ENCODE measurements at places on chromosomes 12 and 14.

GRCh38 chr14:90341784-90342183 lies 10.0 kb upstream of the NRDE2 start:
- DNase-seq = no peak

DNA sequence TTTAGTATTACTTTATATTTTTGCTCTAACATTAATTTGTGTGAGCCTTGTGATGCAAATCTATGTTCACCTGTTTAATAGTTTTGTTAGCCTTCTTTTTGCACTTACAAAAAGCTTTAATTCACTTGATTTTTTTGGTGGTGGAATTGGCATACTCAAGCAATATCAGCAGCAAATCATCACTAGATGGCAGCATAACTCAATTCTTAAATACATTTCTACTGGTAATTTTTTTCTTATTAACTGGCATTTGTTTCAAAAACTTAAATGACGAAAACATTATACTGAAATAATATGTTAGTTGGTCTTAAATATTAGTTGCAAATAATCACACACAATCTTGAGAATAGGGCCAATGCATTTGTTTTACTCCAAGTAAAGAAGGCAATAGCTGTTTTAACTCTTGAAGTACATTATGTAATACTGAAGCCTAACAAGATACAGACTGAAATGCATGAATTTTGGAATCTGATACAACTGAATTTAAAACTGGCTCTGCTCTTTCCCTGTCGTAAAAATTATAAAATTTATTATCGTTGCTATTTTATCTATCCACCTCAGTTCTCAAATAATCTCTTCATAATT lies 151.5 kb downstream of the ATXN7L3B start:
- DNase-seq = peak; percentile 12

DNA sequence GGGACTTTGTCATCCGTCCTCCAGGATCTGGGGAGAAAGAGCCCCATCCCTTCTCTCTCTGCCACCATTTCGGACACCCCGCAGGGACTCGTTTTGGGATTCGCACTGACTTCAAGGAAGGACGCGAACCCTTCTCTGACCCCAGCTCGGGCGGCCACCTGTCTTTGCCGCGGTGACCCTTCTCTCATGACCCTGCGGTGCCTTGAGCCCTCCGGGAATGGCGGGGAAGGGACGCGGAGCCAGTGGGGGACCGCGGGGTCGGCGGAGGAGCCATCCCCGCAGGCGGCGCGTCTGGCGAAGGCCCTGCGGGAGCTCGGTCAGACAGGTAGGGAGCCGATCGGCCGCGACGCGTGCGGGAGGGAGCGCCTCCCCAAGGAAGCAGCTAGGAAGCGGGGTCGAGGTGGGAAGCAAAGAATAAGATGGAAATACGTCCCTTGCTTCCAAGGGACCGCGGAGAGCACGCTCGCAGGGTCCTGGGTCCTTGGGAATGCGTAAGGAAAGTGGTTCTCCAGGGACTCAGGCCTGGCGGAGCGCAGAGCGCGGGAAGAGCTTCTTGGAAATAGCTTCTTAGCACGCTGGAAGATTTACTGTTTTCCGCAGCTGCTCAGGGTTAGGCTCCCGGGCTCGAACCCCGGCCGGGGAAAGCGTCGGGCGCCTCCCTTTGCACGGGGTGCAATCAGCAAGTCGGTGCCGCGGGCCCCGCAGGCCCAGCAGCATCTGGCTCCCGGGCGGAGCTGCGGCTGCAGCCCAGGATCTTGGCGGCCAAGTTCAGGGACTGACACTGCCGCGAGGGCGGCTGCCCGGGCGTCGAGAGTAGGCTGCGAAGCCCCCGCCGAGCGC lies 457 bp downstream of the SOCS2 start:
- DNase-seq = no peak

GRCh38 chr14:99055816-99056215 lies 216.2 kb downstream of the BCL11B start:
- no peak for DNase-seq

DNA sequence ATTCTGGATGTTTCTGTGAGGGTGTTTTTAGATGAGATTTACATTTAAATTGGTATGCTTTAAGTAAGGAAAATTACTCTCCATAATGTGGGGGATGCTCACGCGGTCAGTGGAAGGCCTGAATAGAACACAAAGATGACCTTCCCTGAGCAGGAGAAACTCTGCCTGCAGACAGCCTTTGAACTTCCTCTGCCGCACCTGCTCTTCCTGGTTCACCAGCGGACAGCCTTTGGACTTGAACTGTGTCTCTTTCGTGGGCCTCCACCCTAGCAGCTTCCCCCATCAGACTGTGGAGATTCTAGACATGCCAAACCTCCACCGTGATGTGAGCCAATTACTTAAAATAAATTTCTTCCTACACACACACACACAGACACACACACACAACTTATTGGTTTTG lies 210.7 kb downstream of the EFCAB11 start:
- no peak for DNase-seq

GRCh38 chr12:110684312-110684836 lies 4.5 kb downstream of the HVCN1 start:
- no peak for DNase-seq

GRCh38 chr12:14510574-14510973 lies 57.1 kb downstream of the PLBD1 start:
- DNase-seq = no peak

- DNase-seq = no peak
Observed at GRCh38 chr12:42921741-42922504, 332.4 kb upstream of the PRICKLE1 start.

DNA sequence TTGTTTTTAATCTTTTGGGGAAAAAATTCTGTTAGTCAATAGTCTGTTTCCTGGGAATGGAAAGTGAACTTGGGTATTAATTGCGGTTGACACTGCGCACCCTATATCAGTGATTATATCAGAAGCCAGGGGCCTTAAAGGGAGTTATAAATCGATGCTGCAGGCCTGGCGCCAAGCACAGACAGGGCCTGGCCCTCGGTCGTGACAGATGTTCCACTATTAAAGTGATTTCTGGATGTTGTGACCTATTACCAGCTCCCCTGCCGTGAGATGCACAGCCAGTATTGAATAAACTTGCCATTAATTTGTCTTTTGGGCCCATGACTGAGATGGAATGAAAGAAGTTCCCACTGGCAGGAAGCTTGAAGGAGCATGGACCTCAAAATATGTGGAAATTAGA lies 45.1 kb upstream of the KITLG start:
- no peak for DNase-seq

GRCh38 chr12:26138860-26139259 lies 14.0 kb upstream of the BHLHE41 start:
- DNase-seq = no peak

DNA sequence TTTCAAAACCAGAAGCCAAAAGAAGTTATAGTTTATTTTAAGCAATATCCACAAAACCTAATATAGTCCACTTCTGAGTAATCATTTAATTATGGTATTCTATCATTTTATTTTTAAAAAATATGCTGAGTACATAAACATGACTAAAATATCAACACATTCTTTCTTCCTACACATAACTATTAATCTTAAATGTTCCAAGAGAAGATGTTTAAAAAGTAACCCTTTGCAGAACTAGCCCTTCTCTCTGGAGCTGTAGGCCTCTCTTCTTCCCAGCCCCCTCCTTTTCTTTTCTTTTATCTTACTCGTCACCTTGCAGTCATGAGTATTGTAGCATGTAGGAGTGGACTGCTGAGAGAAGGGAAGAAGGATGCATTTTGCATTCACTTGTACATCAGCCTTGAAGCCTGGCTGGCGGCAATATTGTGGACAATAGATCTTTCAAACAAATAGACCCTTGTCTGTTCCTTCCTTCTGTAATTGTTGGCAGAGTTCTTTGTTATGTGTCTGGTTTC lies 941.9 kb downstream of the NRXN3 start:
- DNase-seq = no peak

- no peak for DNase-seq
Observed at GRCh38 chr12:101671833-101672232, 25.6 kb upstream of the CHPT1 start.

- no peak for DNase-seq
Observed at GRCh38 chr12:56631790-56632700, 1.9 kb upstream of the BAZ2A start.

DNA sequence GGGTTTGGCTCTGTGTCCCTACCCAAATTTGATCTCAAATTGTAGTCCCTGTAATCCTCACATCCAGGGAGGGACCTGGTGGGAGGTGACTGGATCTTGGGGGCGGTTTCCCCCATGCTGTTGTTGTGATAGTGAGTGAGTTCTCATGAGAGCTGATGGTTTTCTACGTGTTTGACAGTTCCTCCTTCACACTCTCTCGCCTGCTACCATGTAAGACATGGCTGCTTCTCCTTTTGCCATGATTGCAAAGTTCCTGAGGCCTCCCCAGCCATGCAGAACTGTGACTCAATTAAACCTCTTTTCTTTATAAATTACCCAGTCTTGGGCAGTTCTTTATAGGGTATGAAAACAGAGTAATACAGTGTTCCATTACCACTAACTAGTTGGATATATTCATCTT lies 10.3 kb upstream of the LRRC23 start:
- DNase-seq = no peak

- no peak for DNase-seq
Observed at GRCh38 chr12:113688313-113688712, 216.6 kb upstream of the LHX5 start.

- no peak for DNase-seq
Observed at GRCh38 chr12:130500835-130501330, 163.2 kb downstream of the PIWIL1 start.

GRCh38 chr12:69007855-69008351 lies 74.9 kb upstream of the CPM start:
- DNase-seq = no peak

GRCh38 chr12:77089686-77090220 lies 24.4 kb upstream of the E2F7 start:
- no peak for DNase-seq

GRCh38 chr12:96044017-96044942 lies 8.9 kb upstream of the LTA4H start:
- no peak for DNase-seq

- DNase-seq = no peak
Observed at GRCh38 chr14:87161502-87161901, 831.5 kb downstream of the GALC start.

DNA sequence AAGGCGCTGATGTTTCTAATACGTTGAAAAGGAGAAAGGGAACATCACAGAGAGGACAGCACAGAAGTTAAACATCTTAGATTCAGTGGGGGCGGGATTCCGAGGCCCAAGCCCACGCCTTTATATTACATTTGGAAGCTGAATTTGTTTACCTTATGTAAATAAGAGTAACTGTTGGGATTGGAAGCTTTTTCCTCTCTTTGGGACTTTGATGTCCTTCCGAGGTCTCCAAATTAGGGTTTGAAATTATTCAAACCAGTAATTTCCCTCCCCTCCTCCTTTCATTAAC lies 6.4 kb downstream of the FOXA1 start:
- DNase-seq = no peak

DNA sequence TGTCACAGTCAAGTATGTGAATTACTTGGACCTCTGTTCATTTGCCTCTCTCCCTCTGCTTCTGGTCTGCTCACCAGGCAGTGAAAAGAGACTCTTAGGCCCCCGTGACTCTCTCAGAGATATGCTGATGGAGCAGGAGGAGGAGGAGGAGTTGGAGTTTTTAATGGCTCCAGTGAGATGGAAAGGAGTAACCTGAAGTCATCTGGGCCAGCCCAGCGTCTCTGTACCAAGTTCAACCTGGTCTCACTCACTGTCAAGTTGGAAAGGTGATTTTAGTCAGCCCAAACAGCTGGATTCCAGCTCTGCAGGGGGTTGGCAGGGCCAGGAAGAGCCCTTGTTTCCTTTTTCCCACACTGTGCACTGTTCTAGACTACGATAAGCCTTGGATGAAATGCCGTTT lies 48.6 kb downstream of the SH2B3 start:
- DNase-seq = no peak

- no peak for DNase-seq
Observed at GRCh38 chr12:122872815-122873361, 23.0 kb downstream of the VPS37B start.

DNA sequence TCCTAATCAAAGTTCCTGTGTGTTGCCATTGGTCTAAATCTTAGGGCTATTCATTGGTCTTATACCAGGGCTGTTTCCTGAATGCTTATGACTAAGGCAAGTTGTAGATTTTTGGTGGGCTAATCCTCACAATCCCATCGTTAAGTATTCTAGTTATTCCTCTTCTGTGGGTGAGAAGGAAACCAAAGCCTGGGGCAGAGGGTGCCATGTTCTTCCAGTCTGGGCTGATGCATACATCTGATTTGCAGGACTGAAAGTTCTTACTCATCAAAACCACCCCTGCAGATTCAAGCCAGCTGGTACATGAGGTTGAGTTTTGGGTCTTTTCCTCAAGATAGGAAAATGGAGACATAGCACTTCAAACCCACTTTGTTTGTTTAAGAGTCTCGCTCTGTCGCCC lies 25.7 kb downstream of the PPP1CC start:
- no peak for DNase-seq

Data from retinal pigment epithelial cell (primary cell).